Fibroblast of the aortic adventitia (primary cell): ENCODE measurements at places on chromosomes 2 and 18.
A peak's percentile ranks its signal among the peaks of the same experiment; 100 is the strongest.

DNA sequence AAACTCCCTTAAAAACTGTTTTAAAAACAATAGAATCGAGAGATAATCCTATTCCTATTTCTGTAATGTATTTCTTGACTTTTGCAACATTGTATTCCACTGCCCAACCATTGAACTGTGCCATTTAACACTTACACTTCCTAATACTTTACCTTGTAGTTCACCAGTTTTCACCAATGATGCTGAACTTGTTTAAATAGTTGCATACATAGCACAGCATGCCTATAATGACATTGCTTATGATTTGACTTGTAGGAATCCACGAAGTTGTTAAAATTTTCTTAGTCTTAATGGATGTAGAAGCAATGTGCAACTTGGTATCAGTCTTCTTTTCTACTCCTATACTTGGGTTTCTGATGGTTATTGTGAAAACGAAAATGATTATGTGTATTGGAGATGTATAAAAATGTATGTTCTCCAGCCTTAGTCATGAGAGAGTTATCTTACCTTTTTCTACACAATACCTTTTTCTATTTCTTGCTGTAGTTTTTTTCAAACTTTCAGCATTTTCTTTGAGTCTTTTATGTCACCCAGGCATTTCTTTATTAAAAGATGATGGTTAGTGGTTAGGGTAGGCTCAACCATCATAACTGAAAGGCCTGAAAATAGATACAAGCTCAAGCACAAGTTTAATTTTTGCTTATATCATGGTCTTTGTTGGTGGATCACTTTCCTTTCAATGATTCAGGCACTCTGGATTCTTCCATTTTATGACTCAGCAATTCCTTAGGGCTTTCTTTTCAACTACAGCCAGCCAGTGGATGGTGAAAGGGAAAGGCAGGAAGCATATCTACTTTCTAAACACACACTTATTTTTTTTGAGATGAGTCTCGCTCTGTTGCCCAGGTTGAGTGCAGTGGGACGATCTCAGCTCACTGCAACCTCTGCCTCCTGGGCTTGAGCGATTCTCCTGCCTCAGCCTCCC is 9.4 kb downstream of the GPD2 start:
- peak; percentile 93 for DNase-seq

DNA sequence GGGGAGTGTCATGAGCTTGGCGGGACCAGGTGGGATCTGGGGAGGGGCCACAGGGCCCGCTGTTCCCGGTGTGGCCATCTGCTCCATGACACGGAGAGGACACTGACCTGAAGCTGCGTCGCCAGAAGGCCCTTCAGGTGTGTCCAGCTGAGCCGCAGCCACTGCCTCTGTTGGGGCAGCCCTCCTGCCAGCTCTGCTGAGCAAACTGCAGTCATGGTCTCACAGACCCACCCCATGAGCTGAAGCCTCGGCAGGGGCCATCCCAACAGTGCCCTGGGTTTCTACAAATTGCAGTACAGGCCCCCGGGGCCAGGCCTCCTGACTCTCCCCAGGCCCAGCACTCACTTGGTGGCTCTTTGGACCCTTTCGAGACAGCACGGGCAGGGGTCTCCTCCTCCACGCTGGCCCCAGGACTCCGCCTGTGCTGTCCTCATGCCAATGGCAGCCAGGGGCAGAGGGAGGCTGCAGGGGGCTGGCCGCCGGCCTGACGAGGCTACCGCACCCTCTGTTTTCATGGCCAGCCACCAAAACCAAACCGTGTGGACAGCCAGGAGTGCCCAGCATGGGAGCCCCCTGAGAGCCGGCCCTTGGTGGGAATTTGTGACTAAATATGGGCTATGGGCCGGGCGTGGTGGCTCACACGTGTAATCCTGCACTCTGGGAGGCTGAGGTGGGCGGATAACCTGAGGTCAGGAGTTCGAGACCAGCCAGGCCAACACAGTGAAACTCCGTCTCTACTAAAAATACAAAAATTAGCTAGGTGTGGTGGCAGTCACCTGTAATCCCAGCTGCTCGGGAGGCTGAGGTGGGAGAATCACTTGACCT is 175.2 kb upstream of the SALL3 start:
- no peak for DNase-seq

DNA sequence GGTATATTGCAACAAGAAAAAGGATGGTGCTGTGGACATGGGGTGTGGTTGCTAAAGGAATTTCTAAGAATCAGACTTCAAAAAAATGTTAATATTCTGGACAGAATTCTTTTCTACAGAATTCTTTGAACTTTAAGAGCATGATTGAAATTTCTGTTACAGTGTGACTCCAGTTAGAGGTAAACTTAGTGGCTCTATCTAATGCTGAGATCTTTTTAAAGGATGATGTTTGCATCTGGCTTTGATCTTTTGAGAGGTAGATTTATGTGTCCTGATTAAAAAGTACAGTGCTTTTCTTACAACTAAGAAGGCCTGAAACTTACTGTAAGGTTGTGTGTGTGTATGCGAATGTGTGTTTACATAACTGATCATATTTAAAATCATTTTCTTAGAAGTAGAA is 25.4 kb downstream of the NCK2 start:
- DNase-seq = no peak

DNA sequence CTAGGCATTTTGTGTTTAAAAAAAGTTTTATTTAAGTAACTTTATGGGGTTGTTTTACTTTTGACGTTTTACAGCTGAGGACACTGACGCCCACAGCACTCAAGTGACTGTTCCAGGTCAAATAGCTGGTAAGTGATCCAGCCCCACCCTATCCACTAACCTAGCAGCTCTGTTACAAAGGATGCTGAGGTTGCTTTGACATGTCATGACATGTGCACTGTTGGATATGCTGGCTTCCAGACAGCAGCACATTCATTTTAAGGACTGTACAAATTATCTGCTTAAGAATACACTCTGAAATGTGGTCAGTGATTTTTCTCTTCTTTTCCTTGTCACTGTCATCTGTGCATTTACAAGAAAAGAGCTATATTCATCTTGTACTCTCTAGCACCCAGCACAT is 417.5 kb downstream of the ZEB2 start:
- DNase-seq = no peak

- DNase-seq = no peak
These were observed 44.3 kb downstream of the AQP4 start for GRCh38 chr18:26821181-26821580.

GRCh38 chr18:3297025-3297984 is 35.4 kb downstream of the MYL12B start:
- DNase-seq = peak; percentile 90

GRCh38 chr2:20148923-20149702 is 75.8 kb downstream of the SDC1 start:
- DNase-seq = peak; percentile 66

DNA sequence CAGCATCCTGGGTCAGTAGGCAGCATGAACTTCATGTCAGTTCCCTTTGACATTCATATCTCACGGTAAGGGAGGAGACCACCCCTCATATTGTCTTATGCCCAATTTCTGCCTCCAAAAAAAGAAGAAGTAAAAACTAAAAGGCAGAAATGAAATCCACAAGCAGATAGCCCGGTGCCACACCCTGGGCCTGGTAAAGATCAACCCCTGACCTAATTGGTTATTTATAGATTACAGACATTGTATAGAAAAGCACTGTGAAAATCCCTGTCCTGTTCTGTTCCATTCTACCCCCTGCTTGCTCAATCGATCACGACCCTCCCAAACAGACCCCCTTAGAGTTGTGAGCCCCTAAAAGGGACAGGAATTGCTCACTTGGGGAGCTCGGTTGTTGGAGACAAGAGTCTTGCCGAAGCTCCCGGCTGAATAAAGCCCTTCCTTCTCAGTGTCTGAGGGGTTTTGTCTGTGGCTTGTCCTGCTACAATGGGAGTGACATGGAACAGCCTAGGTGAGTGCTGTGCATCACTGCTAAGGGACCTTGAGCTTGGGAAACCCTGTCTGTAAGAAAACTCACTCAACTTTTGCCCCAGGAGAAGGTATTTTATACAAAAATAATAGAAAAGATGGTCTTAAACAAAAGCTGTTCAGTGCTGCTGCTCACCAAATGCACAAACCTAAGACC is 11.1 kb downstream of the NDUFV2 start:
- no peak for DNase-seq

DNA sequence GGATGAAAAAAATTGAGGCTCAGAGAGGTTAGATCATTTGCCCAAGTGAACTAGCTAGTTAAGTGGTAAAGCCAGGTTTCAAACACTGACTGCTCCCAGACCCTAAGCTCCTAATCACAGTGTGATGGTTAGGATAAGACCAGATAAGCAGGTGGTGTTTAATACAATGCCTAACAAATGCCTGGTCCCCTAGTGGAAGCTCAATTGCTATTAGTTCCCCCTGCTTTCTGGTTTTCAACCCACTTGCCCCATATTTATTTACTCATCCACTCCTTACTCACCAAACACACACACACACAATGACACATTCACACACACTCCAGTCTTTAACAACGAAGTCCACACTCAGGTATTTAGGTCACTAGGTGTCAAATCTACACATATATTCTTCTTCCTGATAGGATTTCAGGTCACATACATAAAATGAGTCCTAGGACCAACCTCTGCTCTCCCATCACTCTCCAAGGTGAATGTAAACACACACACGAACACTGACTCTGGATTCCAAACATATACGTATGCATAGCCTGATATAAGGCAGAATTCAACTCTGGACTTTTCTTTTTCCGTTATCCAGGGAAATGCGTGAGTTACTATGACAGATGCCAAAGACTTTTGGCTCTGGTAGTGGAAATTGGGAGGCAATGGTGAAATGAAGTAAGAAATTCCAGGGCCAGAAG is 73.6 kb upstream of the TSPYL6 start:
- peak; percentile 80 for DNase-seq

GRCh38 chr2:207825045-207825954 is 55.6 kb upstream of the FZD5 start:
- peak; percentile 37 for DNase-seq

GRCh38 chr18:79857082-79857671 is 59.4 kb downstream of the KCNG2 start:
- peak; percentile 58 for DNase-seq

DNA sequence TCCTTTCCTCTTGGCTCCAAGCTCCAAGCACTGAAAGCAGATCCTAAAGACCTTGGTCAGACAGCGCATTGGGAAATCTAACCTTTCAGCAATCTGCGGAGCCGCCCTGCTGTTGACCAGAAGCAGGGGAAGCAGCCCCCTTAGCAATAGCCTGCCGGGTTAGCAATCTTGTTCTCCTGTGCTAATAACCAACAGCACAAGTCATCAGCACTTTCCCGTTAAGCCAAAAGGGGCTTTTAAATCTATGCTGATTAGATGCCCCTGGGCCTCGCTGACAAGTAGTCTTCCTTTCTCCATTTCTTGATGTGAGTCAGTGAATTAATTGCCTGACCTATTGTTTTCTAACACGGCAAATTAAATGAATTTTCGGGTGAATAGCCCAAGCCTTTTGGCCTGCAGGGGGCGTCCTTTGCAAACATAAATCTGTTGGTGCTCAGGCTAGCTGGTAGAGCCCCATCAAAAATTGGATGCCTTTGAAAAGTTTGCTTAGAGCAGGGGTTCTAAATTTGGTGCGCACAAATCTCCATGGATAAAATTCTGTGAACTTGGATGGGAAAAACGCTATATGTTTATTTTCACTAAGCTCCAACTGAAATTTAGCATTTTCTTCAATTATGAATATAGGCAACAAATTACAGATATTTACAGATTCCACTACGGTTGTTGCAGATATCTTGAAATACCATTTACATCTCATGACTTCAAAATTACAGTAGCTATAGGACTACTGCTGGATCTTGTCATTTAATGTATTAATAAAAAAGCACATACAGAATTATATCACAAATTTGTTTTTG is 24.6 kb downstream of the MAIP1 start:
- DNase-seq = peak; percentile 89

DNA sequence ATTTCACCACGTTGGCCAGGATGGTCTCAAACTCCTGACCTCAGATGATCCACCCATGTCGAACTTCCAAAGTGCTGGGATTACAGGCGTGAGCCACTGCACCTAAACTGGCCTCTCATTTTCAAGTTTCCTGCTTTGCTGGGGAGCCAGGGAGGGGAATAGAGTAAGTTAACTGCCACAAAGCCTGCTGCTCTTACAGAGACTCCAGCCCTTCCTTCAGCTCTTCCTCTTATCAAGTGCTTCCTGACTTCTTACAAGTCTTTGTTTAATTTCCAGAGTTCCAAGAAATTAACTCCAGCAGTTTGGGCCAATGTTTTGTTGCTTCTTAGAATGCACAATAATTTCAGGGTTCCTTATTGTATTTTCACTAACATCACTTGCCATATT is 24.3 kb upstream of the UBE2F start:
- DNase-seq = no peak

DNA sequence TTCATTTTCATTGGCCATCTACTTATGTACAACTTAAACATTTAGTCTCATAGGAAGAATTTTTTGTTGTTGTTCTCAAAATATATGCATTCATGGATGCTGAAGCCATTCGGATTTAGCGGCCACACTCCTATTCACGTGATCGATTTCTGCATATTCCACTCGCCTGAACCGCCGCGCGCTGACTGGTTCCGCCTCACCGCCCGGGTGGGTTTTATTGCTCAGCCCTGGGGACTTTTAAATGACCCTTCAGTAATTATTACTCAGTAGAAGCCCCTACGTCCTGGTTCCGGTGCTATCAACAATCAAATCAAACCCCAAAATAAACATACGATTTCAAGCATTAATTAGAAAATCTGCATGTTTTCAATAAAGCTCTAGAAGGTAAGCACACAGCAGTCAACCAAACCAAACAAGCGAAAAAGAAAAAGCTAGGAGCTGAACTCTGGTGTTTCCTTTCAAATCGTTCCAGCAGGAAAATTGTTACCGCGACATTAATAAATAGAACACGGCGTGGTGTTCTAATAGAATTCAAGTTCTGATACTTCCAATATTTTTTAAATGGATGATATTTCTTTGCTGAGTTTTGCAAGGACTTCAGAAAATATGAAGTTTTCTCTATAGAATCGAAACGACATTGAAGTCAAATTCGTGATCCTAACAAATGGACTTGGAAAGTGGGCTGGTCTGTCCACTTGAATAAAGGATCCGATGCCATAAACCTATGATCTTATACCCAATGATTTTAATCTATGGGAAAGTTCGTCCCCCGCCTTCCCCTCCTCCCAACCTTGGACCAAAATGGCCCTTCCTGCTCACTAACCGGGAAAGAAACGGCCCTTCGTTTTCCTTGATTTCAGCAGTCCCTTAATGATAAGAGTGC is 9.3 kb downstream of the PAX3 start:
- no peak for DNase-seq

DNA sequence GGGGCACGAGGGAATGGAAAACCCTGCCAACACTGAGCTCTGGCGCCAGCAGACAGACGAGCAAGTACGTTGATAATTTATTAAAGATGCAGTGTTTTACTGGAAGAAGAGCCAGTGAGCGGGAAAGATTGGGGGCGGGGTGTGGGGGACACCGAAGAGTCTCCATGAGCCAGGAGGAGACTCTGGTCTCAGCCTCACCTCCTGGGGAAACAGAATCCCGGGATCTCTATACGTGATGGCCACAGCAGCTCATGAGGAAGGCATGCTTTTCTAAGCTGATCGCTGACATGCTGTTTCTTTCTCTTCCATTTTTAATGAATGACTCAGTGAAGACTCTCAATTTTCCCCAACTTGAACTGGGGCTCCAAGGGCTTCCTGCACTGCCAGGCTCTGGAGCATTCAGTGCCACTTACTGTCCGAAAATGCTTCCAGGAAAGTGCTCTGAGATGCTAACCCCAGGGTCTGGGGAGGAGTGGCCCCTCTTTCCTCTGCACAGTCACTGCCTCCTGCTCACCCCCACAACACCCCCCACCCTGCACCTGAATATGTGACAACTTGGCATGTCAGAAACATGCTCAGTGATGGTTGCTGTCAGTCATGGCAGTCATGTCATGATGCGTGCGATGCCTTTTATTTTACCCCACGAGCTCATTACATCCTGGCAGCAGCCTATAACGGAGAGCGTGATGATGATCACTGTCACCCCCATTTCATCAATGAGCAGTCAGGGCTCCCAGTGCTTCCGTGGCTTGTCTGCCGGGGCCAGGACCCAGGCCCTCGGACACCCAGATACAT is 164.2 kb upstream of the CAPN13 start:
- no peak for DNase-seq
